ENCODE measurements at places on chromosomes 5 and 9. TPM values are rescaled to one million over a fixed set of nuclear protein-coding genes. Genes with fewer than 3 reads are reported as not detected.
A peak's percentile ranks its signal among the peaks of the same experiment; 100 is the strongest.

GRCh38 chr9:20270161-20270560 lies 352.1 kb downstream of the MLLT3 start:
- no peak for DNase-seq

DNA sequence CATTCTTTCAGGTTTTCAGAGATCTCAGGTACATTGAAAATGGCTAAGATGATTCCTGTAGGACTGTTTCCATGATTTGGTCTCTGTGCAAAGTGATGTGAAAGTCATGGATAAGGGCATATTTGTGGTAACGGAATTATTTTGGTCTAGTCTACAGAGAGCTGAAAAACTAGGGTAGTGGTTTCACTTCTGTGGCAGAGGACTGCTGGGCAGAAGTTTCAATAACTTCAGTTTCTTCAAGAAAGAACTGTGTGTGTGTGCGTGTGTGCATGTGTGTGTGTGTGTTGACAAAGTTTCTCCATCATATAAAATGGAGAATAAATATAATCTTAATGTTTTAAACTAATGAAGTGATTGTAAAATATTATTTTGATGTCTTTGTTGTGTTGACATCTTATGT lies 4.3 kb downstream of the CNOT8 start:
- DNase-seq = peak; percentile 33

DNA sequence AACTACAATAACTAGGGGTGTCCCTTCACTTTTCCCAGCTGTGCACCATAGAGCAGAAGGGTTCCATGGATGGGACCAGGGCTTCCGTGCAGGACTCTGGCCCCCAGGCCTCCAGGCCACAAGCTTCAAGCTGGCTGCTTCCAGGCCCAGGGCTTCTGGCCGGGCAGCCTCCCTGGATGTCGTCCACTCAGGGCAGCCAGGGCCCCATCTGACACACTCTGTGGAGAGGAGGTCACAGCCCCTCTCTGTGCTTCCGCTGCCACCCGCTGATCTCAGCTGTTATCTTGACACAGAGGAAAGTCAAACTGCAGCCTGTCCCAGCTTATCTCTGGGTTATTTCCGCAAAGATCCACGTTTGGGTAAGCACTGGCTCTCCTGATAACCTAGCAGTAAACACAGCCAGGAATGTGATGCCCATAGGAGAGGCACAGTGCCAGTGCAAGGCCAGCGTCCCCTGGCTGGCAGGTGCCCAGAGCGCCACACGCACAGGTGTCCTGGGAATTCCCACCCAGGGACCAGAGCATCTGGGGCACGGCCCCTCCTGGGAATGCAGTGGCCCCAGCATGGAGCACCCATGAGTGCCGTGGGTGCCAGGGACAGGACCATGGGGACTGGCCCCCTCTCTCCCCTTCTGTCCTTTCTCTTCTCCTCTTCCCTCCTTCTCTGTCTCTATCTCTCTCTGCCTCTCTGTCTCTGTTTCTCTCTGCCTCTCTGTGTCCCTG lies 15.6 kb upstream of the SLC6A19 start:
- no peak for DNase-seq

DNA sequence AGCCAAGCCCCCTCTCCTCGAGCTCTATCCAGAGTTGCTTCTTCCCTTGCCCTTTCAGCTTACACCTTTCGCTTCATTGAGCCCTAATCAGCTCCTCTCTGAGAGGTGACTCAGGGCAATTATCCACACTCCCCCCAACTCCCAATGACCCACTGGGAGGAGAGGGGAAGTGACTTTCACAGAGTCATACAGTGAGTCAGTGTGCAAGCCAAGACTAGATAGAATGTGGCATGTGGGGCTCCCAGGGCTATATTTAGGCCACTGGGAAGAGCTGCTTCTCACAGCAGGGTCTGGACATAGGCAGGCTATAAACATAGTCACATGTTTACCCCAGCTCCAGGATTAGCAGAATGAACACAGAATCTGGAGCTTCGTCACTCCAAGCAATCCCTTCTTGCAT lies 57.4 kb downstream of the NRG2 start:
- DNase-seq = peak; percentile 39

DNA sequence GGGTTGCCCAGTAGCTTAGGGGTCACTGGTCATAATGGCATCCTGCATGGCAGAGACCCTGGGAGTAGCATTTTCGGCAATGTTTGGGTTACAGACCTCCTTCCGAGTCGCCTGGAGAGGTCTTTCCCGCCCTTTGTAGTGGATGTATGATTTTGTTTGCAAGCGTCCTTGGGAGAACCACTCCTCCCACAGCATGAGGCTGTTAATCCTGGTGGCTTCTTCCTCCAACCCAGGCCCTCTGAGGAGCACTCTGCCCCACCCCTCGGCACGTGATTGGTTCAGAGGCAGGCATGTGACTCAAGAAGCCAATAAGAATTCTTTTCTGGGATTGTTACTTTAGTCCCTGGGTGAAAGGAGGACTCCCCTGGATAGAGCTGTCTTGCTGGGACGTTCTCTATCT lies 30.2 kb upstream of the GRHPR start:
- DNase-seq = no peak

- peak; percentile 78 for DNase-seq
Measured at GRCh38 chr5:96881511-96882115, 5.3 kb downstream of the ERAP2 start.

DNA sequence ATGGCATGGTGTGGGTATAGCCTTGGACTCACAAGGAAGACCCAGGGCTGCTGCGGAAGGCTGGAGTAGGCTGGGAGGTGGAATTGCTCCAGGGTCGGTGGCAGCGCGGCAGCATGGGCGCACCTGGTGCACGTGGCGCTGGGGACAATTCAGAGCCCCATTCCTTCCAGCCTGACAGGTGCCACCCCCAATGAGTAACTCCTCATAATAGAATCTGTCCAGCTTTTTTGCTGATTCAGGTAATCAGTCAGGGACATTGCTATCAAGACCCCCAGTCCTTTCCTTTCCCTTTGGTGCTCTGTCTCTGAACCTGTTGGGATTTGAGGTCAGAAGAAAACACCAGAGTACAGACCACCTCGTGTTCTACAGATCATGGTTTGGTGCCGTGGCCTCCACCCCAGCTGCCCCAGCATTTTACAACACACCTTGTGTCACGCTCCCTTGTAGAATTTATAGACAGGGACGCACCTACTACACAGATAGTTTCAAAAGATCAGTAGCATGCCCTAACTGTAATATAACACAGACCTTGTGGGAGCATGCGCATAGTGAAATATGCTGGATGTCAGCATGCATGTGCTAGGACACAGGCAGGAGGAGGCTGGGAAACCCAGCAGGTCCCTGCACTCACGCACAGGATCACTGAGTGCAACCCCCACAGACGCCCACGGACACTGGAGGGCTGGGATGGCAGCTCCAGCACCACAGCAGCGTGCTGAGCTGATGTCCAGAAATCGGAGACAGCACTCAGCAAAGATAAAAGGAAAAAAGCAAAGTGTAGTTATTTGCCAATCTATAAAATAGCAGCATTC lies 47.9 kb upstream of the CTSL start:
- DNase-seq = no peak

DNA sequence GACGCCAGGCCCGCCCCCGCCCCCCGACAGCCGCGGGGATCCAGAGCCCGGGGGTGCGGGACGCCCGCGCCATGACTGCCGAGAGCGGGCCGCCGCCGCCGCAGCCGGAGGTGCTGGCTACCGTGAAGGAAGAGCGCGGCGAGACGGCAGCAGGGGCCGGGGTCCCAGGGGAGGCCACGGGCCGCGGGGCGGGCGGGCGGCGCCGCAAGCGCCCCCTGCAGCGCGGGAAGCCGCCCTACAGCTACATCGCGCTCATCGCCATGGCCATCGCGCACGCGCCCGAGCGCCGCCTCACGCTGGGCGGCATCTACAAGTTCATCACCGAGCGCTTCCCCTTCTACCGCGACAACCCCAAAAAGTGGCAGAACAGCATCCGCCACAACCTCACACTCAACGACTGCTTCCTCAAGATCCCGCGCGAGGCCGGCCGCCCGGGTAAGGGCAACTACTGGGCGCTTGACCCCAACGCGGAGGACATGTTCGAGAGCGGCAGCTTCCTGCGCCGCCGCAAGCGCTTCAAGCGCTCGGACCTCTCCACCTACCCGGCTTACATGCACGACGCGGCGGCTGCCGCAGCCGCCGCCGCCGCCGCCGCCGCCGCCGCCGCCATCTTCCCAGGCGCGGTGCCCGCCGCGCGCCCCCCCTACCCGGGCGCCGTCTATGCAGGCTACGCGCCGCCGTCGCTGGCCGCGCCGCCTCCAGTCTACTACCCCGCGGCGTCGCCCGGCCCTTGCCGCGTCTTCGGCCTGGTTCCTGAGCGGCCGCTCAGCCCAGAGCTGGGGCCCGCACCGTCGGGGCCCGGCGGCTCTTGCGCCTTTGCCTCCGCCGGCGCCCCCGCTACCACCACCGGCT lies 1.0 kb downstream of the FOXE1 start:
- DNase-seq = peak; percentile 10

GRCh38 chr5:132947671-132948070 lies 15.8 kb downstream of the AFF4 start:
- DNase-seq = no peak

DNA sequence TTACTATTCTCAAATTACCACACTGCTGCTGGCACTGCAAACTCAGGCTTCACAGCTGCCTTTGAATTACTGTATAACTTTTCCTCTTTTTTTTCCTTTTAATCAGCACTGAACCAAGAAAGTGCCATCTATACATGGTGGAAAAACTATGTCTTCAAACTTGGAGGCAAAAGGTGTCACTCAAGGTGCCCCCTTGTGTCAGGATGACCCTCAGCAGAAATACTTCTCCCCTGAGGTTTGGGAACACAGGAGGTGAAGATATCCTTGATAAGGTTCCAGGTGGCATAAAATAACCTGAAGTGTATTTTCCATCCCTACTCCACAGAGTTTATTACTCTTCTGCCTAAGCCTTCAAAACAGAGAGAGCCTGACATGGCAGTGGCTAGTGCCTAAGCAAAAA lies 14.5 kb downstream of the FRMD3 start:
- no peak for DNase-seq

The TBC1D9B gene
- 70.0 TPM for total RNA-seq

The TLR4 gene
- total RNA-seq = 18.1 TPM

The TRPM3 gene
- under 0.01 TPM for total RNA-seq

The SPATA31C1 gene
- not detected for total RNA-seq
